ENCODE measurements at places on chromosomes 4 and X.
A peak's percentile ranks its signal among the peaks of the same experiment; 100 is the strongest.

DNA sequence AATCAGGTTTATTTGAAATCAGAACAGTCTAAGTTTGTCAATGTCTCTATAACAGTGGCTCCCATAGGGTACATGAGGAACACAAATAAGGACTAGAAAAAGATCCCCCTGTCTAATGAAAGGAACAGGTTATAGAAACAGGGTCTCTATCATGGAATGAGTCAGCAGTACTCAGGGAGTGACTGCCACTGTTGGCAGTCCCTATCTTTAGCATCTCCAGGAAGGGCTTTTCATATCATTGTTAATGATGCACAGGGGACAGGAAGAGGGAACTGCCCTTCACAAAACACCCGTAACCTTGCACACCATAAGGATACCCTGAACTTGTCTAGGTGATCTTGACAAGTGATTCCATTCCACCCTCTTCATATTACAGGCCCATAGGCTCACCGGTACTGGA lies 38.5 kb upstream of the SMIM10L2A start:
- no peak for DNase-seq

DNA sequence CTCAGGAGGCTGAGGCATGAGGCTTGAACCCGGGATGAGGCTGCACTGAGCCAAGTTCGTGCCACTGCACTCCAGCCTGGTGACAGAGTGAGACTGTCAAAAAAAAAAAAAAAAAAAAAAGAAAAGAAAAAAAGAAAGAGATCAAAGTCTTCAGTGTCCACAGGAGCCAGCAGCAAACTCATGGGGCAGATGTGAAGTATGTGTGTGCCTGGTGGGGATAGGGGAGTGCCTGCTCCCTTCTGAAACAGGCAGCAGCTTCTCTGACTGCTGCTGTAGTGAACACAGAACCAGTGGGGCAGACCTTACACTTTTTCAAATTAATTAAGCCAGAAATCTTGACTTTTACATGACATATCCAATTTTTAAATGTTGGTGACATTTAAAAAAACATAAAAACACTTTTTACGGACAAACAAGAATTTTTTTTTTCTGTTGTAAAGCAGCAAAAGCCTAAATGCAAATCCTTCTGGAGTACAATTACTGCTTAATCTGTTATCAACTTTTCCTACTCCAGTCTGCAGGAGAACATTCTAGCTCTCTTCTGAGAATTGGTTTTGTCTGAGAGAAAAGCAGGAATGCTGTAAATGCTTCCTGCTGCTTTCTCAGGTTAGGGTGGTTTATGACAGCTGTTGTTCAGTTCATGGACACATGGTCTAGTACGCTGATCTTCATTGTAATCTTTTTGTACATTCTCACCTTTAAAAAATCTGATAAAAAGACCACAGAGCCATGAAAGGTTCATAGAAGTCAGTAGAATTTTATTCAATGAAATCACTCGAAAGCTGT lies 311.1 kb downstream of the CAMK2D start:
- no peak for DNase-seq

GRCh38 chr4:151485541-151486131 lies 76.7 kb downstream of the FHIP1A start:
- DNase-seq: no peak

DNA sequence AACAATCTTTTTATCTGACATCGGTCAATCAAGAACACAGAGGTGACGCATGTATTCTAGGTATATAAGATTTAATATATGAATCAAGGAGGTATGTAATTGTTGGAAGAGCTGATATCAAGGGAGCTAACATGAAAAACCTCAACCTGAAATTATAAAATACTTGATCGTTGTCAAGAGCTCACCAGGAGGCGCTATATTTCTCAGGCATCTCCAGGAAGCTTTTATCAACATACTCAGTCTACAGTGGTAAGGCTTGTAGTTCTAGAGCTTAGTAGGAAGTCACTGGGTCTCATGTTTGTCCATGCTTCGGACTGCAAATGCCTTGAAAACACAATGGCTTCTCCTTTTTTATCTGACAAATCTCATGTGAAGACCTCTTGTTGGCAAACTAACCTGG lies 156.1 kb downstream of the GRXCR1 start:
- DNase-seq: no peak

DNA sequence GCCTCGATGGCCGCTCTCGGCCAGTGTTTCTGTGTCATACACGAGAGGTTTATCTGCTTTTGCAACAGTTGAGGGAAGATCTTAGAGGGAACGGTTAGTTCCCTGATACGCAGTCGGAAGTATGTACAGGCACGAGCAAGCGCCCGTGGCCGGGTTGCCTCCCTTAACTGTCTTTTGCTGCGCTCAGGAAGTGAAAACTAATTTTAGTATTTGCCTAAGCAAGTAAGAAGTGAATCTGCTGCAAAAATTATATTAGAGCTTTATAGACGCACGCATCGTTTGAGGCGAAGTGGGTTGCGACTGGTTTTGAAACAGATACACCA lies 695 bp downstream of the MTM1 start:
- DNase-seq: peak; percentile 39

- no peak for DNase-seq
Observed at GRCh38 chr4:5469151-5469775, 239.1 kb downstream of the EVC2 start.

GRCh38 chr4:128294464-128294863 lies 6.9 kb upstream of the PGRMC2 start:
- no peak for DNase-seq

- no peak for DNase-seq
Observed at GRCh38 chr4:122602277-122603142, 18.4 kb downstream of the IL21 start.

DNA sequence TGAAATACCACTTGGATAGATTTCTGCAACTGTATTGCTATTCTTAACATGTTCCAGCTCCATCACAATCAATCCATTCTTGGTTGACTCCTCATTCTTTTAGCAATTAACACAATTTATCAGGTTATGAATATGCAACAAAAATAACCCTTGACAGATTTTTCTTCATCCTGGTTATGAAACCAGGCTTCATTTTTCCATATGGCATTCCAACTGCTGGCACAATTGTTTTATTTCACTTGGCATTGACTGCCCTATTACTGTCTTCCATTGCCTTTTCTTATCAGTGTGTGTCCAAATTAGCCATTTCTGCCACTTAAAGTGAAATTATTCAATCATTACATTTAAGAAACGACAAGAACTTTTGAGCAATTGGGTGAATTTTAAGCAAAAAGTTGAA lies 388.8 kb upstream of the EPHA5 start:
- no peak for DNase-seq

DNA sequence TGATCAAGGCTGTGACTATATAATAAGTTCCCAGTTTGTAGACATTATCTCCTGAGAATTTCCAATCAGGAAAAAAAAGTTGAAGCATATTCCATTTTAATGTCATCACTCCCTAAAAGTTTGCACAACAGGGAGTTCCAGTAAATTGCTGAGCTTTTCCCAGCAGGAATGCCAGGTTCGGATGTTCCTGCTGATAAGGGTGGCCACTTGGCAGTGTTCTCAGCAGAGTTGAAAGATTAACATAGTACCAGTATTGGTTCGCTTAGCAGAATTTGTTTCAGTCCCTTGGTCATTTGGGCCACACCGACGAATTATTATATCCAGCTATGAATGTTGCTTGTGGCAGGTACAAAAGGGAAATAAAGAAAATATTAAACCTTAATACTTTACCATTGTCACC lies 5.2 kb upstream of the CXCL2 start:
- no peak for DNase-seq

GRCh38 chr4:182826391-182826790 lies 90.8 kb downstream of the DCTD start:
- peak; percentile 27 for DNase-seq

DNA sequence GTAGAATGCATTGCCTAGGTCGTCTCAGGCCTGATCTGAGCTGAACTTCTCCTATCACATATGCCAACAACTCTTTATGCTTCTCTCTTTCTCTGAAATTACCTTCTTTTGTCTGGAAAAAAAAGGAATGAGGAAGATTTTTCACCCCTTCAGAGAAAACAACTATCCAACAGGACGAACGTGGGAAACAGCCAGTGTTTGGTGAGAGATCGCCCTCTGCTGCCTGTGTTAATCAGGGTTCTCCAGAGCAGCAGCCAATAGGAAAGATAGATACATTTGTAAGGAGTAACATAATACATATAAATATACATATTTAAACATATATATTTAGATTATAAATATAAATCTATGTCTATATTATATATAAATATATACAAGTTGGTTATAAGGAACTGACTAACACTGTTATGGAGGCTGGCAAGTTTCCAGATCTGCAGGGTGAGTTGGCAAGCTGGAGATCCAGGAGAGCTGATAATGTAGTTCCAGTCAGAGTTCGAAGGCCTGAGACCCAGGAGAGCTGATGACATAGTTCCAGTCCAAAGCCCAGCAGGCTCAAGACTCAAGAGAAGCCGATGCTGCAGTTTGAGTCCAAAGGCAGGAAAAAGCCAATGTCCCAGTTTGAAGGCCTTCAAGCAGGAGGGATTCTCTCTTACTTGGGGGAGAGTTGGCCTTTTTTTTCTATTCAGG lies 13.3 kb downstream of the CETN2 start:
- DNase-seq: no peak

GRCh38 chr4:67680581-67681222 lies 20.3 kb downstream of the UBA6 start:
- DNase-seq: no peak

DNA sequence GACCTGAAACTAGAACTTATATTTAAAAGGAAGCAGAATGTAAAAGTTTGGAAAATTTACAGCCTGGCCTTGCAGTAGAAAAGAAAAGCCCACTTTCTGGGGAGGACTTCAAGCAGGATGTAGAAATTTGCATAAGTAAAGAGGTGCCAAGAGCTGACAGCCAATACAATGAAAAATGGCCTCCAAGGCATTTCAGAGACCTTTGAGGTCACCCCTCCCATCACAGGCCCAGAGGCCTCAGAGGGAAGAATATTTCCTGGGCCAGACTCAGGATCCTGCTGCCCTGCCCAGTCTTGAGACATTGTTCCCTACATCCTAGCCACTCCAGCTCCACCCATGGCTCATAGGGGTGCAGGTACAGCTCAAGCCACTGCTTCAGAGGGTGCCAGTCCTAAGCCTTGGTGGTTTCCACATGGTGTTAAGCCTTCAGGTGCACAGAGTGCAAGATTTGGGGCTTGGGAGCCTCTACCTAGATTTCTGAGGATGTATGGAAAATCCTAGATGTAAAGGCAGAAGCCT lies 518.9 kb upstream of the INTU start:
- no peak for DNase-seq

GRCh38 chr4:128663325-128663724 lies 146.2 kb upstream of the JADE1 start:
- no peak for DNase-seq

DNA sequence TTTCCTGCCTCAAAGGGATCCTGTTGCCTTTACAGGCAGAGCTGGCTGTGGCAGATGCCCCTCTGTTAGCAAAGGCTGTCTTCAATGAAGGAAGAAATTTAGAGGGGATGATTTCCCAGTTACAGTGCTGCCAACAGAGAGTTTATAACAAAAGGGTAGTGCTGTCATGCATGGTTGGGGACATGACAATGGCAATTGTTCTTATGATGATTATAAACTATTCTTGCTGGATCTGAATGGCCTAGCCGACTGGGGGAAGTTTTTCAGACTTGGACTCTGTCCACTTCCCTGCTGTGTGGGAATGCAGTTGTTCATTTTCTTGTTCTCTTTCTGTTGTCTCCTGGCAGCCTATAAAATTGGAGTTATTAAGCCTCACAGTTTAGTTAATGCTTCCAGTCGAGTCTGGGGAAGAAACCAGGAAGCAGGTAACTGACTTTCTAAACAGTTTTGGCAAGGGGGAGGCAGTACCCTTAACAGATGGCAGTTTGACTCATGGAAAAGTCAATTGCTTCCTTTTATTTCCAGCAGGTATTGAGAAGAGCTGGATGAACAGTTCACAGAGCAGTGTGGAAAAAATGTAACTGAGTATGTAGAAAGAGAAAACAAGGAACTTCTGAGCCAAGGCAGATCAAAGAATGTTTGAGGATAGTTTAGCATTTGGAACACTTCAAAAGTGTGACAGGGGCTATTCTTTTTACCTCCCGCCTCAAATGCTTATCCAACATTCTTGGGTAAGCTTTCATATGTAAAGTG lies 582.6 kb downstream of the RAPGEF2 start:
- no peak for DNase-seq

- no peak for DNase-seq
Observed at GRCh38 chr4:11799196-11799595, 370.5 kb upstream of the HS3ST1 start.

- DNase-seq: no peak
Observed at GRCh38 chr4:106803083-106803482, 233.0 kb downstream of the DKK2 start.

DNA sequence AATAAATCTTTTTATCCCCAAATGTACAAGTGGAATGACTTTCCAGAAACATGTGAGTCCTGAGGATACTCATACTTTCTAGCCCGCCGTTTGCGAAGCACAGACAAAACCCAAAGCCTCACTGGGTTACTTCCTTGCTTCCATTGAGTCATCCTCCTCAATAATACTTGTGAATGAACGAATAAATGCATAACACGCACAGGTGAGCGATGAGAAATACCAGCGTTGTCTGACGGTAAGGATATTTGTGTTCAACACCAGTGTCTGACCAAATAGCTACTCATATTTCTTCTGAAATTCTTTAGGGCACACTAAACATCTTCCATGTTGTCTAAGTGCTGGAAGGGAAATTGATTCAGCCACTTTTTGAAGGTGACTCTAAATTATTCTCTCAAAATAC lies 36.0 kb downstream of the CCNG2 start:
- DNase-seq: no peak

- no peak for DNase-seq
Observed at GRCh38 chr4:7721984-7722551, 217.6 kb downstream of the AFAP1 start.

DNA sequence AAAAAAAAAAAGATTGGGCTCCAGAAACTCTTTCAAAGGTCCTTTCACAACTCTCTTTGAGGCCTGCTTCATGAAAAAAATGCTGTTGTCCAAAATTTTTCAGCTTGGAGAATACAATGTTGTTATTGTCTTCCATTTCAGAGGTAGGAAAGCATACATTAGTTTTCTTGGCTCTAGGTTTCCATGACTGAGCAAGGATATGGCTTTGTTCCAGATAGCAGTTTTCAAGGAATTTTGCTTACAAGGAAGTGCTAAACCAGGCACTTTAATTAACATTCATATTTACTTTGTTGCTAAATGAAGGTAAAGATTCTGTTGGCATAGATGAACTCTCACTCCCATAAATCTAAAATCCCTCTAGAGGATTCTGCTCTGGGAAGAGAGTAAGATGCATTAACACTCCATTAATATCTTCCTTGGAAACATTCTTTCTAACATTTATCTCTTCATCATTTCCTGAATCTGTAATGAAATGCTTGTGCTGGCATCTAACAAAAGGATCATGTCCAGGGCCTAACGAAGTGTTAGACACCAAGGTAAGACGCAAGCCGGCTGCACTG lies 118.4 kb downstream of the COL25A1 start:
- no peak for DNase-seq

GRCh38 chr4:151676301-151676700 lies 84.5 kb downstream of the GATB start:
- no peak for DNase-seq
